ENCODE measurements at places on chromosomes 1 and 21. TPM values are rescaled to one million over a fixed set of nuclear protein-coding genes. Genes with fewer than 3 reads are reported as not detected.

GPR25 gene
- not detected for total RNA-seq

RGS16 gene
- total RNA-seq: not detected

APOBEC4 gene
- not detected for total RNA-seq

EPHA10 gene
- total RNA-seq: not detected

RGS1 gene
- total RNA-seq: not detected

CDA gene
- 2.0 TPM for total RNA-seq

All from thoracic aorta endothelial cell (primary cell).